Thyroid gland (tissue), 4 donors: ENCODE measurements at places on chromosomes 5 and 9. TPM values are rescaled to one million over a fixed set of nuclear protein-coding genes. Genes with fewer than 3 reads are reported as not detected.
A peak's percentile ranks its signal among the peaks of the same experiment; 100 is the strongest.

- no peaks in the 10 kb centered on the region for H3K4me1 ChIP-seq
- no peaks in the 10 kb centered on the region for H3K27me3 ChIP-seq
- no peaks in the 10 kb centered on the region for H3K36me3 ChIP-seq
- no peak overlapping the region for H3K4me3 ChIP-seq
Observed at GRCh38 chr5:32928761-32929160, 217.6 kb downstream of the NPR3 start.

- H3K27me3 ChIP-seq: no peaks in the 10 kb centered on the region
- no peaks in the 10 kb centered on the region for H3K36me3 ChIP-seq
- H3K27ac ChIP-seq: no peak overlapping the region
- H3K4me3 ChIP-seq: no peak overlapping the region
- no peaks in the 10 kb centered on the region for H3K4me1 ChIP-seq
Observed at GRCh38 chr5:127746756-127747155, 43.6 kb downstream of the CCDC192 start.

DNA sequence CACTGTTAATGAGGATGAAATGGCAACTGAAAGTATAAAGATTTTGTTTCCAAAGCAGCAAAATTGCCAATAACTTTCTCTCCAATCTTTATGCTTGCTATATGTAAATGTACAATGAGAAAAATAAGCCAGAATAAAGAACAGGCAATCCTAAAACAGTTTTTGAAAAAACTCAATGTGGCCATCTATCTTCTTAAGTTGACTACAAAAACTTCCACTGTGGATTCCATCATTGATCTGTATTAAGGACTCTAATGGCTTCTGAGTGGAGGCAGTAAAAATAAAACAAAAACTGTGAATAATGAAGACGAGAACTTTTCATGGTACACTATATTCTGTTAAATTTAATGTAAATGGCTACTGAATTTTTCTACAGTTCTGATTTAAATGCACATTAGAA lies 382.9 kb downstream of the TMEM232 start:
- H3K27ac ChIP-seq: no peak overlapping the region
- no peak overlapping the region for H3K4me3 ChIP-seq
- no peak for DNase-seq
- no peaks in the 10 kb centered on the region for H3K27me3 ChIP-seq

- no peaks in the 10 kb centered on the region for H3K27me3 ChIP-seq
- no peaks in the 10 kb centered on the region for H3K36me3 ChIP-seq
- no peaks in the 10 kb centered on the region for H3K4me1 ChIP-seq
- no peak for DNase-seq
Observed at GRCh38 chr9:80881320-80881719, 808.0 kb downstream of the TLE1 start.

DNA sequence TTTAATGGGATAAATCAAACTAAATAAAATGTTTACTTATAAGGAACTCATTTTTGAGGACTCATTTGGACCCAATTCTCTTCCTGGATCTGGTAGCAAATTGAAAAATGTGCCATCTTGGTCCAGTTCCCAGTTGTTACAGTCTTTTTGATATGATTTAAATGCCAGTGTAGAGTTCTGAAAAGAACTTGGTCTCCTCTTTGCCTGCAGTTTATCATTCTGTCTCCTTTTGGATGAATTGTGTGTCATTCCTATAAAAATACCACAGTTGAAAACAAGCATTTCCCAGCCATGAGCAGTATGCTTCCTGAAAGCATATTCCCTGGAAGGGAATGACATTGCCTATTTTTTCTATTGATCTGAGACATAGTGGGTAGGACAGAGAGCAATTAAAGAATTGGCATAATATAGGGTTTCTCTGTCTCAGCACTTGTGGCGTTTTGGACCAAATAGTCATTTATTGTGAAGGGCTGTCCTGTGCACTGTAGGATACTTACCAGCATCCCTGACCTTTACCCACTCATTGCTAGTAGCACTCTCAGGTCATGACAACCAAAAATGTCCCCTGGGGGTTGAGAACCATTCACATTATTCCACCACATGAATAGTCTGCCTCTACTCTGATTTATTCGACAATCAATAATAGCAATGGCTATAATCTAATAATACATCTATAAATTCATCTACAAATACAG lies 181.8 kb downstream of the NXNL2 start:
- H3K4me1 ChIP-seq: peaks cover 4% of the 10 kb centered on the region
- no peaks in the 10 kb centered on the region for H3K27me3 ChIP-seq
- no peak overlapping the region for H3K27ac ChIP-seq
- no peak overlapping the region for H3K4me3 ChIP-seq

- no peaks in the 10 kb centered on the region for H3K36me3 ChIP-seq
- H3K4me3 ChIP-seq: no peak overlapping the region
- H3K27ac ChIP-seq: no peak overlapping the region
- no peak for DNase-seq
- no peaks in the 10 kb centered on the region for H3K4me1 ChIP-seq
Observed at GRCh38 chr9:25427290-25427689, 251.0 kb downstream of the TUSC1 start.

DNA sequence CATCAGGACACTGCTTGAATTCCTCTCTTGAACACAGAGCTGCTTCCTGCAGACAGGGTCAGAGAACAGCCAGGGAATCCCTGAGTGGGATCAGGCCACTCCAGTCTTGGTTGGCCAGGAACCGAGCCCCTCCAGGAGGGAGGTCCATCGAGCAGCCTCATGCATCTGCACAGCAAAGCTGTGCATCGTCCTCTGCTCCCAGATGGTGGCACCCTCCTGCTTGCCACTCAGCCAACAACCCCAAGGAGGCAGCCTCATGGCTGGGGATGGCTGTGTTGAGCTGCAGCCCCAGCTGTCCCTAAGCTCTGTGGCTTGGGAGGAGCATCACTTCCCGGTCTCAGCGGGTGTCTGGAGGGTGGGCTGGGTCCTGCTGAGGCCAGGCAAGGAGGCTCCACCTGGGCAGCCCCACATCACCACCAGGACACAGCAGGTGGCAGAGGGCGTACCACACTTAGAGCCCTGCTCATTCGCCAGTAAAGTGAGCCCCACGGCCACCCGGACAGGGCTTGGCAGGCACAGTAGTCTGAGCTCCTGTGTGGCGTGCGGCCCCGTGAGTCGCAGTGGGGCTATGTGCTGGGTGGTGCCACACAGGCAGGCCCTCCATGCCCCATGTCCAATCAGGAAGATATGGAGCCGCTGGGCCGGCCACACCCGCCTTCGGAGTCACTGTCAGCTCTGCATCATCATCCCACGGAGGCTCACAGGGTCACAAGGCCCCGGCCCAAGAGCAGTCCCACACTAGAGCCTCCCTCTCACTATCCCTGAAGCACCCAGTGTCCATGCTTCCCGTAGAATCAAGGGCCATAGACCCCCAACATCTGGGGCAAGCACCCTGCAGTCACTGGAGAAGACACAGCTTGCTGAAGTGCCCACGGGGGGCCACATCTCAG lies 11.9 kb downstream of the LPCAT1 start:
- H3K4me1 ChIP-seq: no peaks in the 10 kb centered on the region
- H3K4me3 ChIP-seq: no peak overlapping the region
- no peaks in the 10 kb centered on the region for H3K36me3 ChIP-seq
- H3K27me3 ChIP-seq: no peaks in the 10 kb centered on the region
- H3K27ac ChIP-seq: no peak overlapping the region

GRCh38 chr5:77972469-77973252 lies 196.5 kb upstream of the TBCA start:
- H3K36me3 ChIP-seq: no peaks in the 10 kb centered on the region
- H3K4me3 ChIP-seq: no peak overlapping the region
- H3K27me3 ChIP-seq: peaks cover 8% of the 10 kb centered on the region
- H3K27ac ChIP-seq: no peak overlapping the region
- H3K4me1 ChIP-seq: peaks cover 11% of the 10 kb centered on the region

GRCh38 chr9:123530244-123530643 lies 174.2 kb downstream of the CRB2 start:
- H3K27me3 ChIP-seq: no peaks in the 10 kb centered on the region
- no peaks in the 10 kb centered on the region for H3K4me1 ChIP-seq
- no peaks in the 10 kb centered on the region for H3K36me3 ChIP-seq
- no peak overlapping the region for H3K27ac ChIP-seq

- H3K36me3 ChIP-seq: peaks cover 51% of the 10 kb centered on the region
Observed at GRCh38 chr9:69222970-69223369, 48.9 kb downstream of the TJP2 start.

- no peaks in the 10 kb centered on the region for H3K27me3 ChIP-seq
- DNase-seq: no peak
- no peak overlapping the region for H3K4me3 ChIP-seq
Observed at GRCh38 chr5:55636683-55637082, 75.4 kb downstream of the SLC38A9 start.

- peak; percentile 58 for DNase-seq
- H3K27me3 ChIP-seq: no peaks in the 10 kb centered on the region
- H3K4me1 ChIP-seq: no peaks in the 10 kb centered on the region
- peaks cover 37% of the 10 kb centered on the region for H3K36me3 ChIP-seq
Observed at GRCh38 chr9:93673021-93673838, 96.8 kb downstream of the PHF2 start.

- no peak overlapping the region for H3K27ac ChIP-seq
- no peak overlapping the region for H3K4me3 ChIP-seq
- no peaks in the 10 kb centered on the region for H3K4me1 ChIP-seq
Observed at GRCh38 chr9:95132366-95133324, 184.9 kb downstream of the FANCC start.

- no peaks in the 10 kb centered on the region for H3K36me3 ChIP-seq
- H3K27ac ChIP-seq: no peak overlapping the region
- no peaks in the 10 kb centered on the region for H3K4me1 ChIP-seq
- H3K27me3 ChIP-seq: no peaks in the 10 kb centered on the region
Observed at GRCh38 chr9:16542290-16542689, 328.2 kb downstream of the BNC2 start.

DNA sequence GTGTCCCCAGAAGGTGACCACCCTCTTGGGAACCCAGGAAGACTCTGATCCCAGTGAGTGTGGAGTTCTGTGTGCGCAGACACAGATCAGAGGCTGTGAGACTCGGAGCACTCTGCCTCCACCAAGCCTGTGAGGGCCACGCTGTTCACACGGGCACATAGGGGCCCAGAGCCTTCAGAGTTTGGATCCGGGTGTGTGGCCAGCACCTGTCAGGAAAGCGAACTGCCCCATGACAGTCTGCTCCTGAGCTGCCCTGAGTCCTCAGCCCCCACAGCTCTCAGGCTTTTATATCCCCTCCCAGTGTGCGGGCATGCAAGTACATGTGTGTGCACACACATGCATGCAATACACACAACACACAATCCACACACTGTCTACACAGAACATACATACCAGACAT lies 161.8 kb upstream of the IRX2 start:
- H3K4me1 ChIP-seq: no peaks in the 10 kb centered on the region
- no peaks in the 10 kb centered on the region for H3K27me3 ChIP-seq
- no peak for DNase-seq

- no peaks in the 10 kb centered on the region for H3K27me3 ChIP-seq
- H3K4me3 ChIP-seq: no peak overlapping the region
- no peaks in the 10 kb centered on the region for H3K4me1 ChIP-seq
- DNase-seq: no peak
- no peaks in the 10 kb centered on the region for H3K36me3 ChIP-seq
Observed at GRCh38 chr5:121630402-121630801, 221.3 kb upstream of the FTMT start.

DNA sequence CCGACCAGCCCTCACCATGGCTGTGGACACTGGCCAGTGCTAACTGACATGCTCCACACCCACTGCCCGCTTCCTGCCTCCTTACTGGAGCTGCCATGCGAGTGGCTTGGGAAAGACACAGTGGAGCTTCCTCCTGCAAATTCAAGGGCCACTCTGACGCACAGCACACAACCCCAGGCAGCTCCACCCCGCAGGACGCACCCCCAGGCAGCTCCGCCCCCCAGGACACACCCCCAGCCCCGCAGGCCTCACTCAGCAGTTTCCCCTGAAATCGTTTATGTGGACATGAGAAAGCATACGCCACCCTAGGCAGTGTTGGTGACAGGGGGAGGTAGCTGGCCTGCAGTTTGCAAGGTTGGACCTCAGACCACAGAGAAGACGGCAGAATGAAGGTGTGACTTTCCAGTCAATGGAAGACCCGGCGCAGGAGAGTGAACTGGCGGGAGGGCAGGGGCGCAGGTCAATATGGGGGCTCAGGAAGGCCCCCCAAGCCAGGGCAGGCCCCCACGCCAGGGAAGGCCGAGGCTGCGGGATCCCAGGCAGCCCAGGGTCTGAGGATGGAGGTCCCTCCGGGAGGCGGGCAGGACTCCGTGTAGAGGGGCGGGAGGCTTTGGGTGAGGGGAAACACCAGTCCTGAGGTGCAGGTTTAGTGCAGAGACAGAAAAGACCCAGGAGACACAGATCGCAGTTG lies 21.6 kb downstream of the LPCAT1 start:
- no peaks in the 10 kb centered on the region for H3K36me3 ChIP-seq
- H3K4me3 ChIP-seq: no peak overlapping the region
- no peak overlapping the region for H3K27ac ChIP-seq
- no peaks in the 10 kb centered on the region for H3K27me3 ChIP-seq
- H3K4me1 ChIP-seq: no peaks in the 10 kb centered on the region

DNA sequence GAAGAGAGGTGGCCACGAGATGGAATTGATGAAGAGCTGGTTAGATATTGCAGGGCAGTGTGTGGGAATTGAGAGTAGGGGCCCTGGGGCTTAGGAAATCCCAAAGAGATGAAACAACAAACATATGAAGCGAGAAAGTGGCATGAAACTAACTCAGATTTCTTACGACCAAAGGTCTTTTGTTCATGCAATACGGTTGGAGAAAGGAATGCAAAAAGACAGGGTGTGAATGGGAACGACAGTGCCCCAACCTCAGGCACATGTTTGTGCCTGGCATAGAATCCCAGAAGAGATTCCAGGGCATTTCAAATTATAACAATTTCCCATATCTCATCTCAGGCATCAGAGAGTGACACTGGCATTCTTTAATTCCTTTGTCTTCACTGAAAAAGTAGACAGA lies 199.2 kb downstream of the ACTL7B start:
- no peaks in the 10 kb centered on the region for H3K27me3 ChIP-seq
- no peaks in the 10 kb centered on the region for H3K4me1 ChIP-seq
- H3K27ac ChIP-seq: no peak overlapping the region
- H3K4me3 ChIP-seq: no peak overlapping the region

DNA sequence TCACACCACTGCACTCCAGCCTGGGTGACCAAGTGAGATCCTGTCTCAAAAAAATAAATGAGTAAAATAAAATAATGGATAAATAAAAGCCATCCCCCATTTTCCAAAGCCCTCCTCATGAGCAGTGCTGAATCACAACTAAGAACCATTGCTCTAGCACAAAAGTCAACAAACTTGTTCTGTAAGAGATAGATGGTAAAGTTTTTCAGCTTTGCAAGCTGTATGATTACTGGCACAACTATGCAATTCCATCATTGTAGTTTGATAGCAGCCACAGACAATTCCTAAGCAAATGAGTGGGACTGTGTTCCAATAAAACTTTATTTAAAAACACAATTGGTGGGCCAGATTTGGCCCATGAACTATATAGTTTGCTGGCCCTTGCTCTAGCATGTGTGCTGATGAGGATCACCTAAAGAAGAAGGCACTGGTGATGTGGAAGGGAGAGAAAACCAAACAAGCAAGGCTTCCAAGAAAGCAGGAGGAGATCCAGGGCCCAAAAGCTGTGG lies 64.6 kb downstream of the NEURL1B start:
- no peaks in the 10 kb centered on the region for H3K27me3 ChIP-seq
- peaks cover 4% of the 10 kb centered on the region for H3K4me1 ChIP-seq
- H3K36me3 ChIP-seq: no peaks in the 10 kb centered on the region
- no peak overlapping the region for H3K27ac ChIP-seq

Gene RMRP
- total RNA-seq: 7,060 TPM

Gene PCDHB4
- 3.8 TPM for total RNA-seq

Gene PCDHA13
- 3.5 TPM for total RNA-seq

Gene SMIM33
- not detected for total RNA-seq

Gene F2RL2
- total RNA-seq: 0.13 TPM

Gene C1QTNF2
- 1.1 TPM for total RNA-seq

Gene CDK7
- 18.4 TPM for total RNA-seq

Gene GABBR2
- 2.4 TPM for total RNA-seq

Gene MLANA
- not detected for total RNA-seq

Gene SPINK6
- not detected for total RNA-seq
